Fibroblast of skin of scalp (primary cell): ENCODE measurements at places on chromosomes 7 and 10.

- no peak for DNase-seq
Measured at GRCh38 chr10:85826377-85826776, 540.2 kb downstream of the GRID1 start.

DNA sequence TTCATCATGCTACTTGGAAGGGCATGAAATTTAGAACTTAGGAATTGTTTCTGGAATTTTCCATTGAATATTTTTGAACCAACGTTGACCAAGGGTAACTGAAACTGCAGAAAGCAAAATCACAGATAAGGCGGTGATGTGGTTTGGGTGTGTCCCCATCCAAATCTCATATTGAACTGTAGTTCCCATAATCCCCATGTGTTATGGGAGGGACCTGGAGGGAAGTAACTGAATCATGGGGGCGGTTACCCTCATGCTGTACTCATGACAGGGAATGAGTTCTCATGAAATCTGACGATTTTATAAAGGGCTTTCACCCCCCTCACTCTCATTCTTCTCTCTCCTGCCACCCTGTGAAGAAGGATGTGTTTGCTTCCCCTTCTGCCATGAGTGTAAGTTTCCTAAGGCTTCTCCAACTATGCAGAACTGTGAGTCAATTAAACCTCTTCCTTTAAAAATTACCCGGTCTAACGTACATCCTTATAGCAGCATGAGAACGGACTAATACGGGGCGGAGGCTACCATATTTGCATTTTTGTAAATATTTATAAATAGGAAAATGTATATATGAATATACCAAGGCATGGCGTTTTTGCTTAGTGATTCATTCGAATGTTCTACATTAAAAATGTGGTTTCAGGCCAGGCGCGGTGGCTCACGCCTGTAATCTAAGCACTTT, 12.4 kb downstream of the NMT2 start:
- no peak for DNase-seq

GRCh38 chr10:7896297-7896696, 78.0 kb downstream of the TAF3 start:
- no peak for DNase-seq

DNA sequence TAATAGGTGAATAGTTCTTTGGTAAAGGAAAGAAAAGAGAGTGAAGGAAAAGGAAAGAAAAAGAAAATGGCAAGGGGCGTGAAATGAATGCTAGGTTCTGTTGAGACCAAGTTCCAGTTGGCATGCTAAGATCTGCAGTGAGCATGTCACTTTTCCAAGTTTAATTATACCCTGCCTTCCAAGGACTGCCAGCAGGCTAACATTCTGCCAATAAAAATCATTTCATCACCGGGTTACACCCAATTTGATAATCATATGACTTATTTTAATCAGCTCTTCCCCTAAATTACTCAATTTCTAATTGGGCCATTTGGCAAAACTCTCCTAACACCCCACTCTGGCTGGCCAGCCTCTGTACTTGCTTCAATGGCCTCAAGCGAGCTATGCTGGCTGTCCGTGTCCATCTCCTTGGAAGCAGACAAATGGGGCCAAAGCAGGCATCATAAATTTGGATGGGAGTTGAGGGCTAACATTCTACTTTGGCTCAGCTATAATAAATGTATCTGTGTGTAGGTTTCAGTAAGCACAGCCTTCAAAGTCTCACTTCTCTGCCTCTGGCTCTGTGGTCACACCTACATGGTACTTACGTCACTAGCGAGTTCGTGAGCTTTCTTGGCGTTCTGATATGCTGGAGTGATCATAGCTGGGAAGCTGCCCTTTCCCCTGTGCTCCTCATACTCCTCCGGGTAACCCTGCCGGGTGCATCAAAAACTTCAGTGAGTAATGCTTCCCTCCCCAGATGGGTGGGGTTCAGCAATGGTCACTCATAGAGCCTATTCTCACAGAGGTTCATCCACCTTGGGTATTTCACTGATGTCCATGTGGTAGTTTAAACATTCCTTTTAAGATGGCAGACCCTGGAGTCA, 17.3 kb downstream of the NRAP start:
- DNase-seq: no peak

GRCh38 chr10:119724593-119725516, 995 bp upstream of the INPP5F start:
- no peak for DNase-seq

GRCh38 chr7:55053651-55054571, 35.1 kb downstream of the EGFR start:
- peak; percentile 48 for DNase-seq

DNA sequence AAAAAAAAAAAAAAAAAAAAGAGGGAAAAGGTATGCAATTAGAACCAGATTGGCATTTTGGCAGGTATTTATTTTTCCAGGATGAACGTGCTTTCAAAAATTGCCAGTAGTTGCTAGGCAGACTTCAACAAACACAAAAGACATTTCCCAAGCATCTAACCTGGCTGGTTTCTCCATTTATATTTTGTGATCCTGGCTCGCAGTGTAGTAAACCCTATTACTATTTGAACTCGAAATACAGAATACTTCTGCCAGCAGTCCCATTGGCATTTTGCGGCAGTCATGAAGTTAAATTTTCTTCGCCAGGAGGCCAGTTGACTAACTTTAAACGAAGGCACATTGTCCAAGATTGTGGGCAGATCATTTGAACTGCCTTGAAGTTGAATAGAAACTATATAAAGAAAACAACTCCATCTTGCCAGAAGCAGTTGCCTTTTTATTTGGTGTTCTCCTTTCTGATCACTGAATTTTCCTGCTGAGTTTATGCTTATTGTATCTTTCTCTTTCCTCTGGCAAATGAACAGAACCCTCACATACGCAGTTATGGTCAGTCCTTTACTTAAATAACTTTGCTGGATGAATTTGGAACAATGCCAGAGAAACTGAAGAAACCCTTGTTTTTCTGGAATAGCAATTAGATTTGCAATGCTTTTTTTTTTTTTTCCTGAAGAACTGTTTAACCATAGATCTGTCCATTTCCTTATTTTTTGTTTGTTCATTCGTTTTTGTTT, 132.9 kb downstream of the BICC1 start:
- no peak for DNase-seq

DNA sequence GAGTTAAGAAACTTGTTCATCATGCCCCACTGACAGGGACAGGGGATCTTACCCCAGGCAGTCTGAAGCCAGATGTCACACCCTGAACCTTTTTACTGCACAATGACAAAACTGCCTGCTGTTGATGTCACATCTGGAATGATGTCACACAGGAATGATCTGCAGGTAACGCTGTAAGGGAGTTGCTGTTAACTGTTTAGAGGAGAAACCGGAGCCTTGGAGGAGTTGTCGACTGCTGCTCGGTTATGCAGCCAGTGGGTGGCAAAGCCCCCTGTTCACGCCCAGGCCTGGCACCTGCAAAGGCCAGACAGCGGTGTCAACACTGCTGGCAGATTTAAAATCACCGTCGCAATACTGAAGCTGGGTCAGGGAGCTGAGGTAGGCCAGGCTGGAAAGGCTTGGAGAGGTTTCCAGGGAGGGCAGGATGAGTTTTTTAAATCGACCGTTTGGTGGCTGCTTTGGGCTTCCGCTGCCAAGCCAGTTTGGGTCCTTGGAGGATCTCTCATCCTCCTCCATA, 10.0 kb upstream of the SLIT1 start:
- DNase-seq: no peak

- DNase-seq: no peak
Measured at GRCh38 chr7:27603813-27604212, 58.9 kb downstream of the HIBADH start.

GRCh38 chr10:91220954-91221675, 652 bp downstream of the PCGF5 start:
- peak; percentile 7 for DNase-seq

GRCh38 chr7:36283711-36284130, 105.9 kb upstream of the ANLN start:
- peak; percentile 33 for DNase-seq

DNA sequence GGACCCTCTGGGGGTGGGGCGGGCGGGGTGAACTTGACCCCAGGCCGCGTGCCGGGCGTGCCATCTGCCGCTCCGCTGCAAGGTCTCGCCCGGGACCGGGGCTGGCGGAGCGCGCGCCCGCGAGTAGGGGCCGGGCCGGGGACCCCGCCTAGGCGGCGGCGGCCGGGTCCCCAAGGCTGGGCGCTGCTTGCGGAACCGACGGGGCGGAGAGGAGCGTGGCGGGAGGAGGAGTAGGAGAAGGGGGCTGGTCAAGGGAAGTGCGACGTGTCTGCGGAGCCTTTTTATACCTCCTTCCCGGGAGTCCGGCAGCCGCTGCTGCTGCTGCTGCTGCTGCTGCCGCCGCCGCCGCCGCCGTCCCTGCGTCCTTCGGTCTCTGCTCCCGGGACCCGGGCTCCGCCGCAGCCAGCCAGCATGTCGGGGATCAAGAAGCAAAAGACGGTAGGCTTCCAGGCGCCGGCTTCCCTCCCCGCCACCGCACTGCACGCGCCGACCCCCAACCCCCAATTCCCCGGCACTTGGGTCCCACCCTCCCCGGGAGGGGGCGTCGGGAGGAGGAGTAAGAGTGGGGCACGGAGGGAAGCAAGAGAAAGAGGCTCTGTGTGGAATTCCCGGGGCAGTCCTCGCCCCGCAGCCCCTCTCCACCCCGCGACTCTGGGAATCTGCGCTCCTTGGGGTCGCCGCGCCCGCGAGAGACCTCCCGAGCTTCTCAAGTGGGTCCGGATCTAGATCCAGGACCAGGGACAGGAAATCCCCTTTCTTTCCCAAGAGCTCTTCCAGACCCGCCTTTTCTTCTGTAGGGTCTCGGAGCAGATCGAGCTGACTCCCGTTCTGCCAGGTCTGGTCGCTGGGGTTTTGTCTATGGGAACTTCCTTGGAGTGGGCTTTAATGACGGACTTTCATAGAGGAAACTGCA, at the start of gene PAPSS2:
Gene PAPSS2 (plus strand): TSS at position 308 of the 913 bp plus-strand sequence. CDS start 104 bp downstream, at position 412.
- DNase-seq: peak; percentile 80

- no peak for DNase-seq
Measured at GRCh38 chr7:123757095-123757494, 8.3 kb upstream of the WASL start.

GRCh38 chr7:95957510-95957909, 185.2 kb downstream of the DYNC1I1 start:
- DNase-seq: no peak

DNA sequence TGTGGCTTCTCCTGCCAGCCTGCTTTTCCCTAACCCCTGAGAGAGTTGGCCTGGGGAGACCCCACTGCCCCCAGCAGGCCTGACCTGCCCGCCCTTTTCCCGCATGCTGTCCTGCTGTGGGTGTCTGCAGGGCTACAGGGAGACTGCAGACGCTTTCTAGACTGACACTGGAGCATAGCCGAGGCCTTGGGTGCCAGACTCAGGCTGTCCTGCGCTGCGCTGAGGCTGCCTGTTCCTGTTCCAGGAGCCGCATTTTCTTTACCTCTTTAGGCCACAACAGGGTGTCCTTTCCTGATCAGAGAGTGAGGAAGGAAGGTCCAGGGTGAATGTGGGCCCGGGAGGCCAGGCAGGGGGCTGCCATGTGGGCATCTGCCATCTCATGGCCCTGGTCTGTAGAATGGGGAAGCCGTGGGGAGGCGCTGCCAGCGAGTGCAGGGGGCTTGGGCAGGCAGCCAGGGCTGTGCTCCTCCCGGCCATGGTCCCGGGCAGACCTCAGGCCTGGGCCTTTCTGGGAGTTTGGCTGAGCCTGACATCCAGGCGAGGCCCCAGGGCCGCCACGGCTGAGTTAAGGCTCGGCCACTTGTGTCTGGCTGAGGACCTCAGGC, 3.6 kb downstream of the PWWP2B start:
- no peak for DNase-seq

- no peak for DNase-seq
Measured at GRCh38 chr10:121553511-121554264, 44.6 kb downstream of the FGFR2 start.

GRCh38 chr7:157549612-157550299, 213.0 kb downstream of the DNAJB6 start:
- DNase-seq: no peak

DNA sequence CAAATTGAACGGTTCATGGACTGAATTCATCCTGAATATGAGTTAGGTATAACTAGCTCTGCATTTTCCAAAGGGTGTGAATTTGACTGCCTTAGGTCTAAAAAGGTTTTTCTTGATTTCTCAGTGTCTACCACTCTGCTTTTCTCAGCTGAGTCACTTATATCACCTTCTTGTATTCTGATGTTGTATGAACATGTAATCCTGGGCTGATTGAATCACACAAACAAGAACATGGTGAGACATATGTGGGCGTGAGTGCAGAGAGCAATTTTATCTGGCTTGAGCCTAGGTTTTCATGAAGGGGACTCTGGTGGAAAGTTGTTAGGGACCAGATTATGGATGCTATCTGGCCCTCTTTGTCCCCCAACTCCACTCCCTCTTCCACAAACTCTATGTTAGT, 239.8 kb downstream of the SUGCT start:
- no peak for DNase-seq
